ENCODE measurements at places on chromosomes 13 and 19. TPM values are rescaled to one million over a fixed set of nuclear protein-coding genes. Genes with fewer than 3 reads are reported as not detected.

HIPK4 gene
- 0.03 TPM for polyA plus RNA-seq

KLF1 gene
- polyA plus RNA-seq, result not detected

CGB2 gene
- polyA plus RNA-seq, result not detected

MADCAM1 gene
- polyA plus RNA-seq, result 0.07 TPM

KIR3DL1 gene
- not detected for polyA plus RNA-seq

RFPL4AL1 gene
- not detected for polyA plus RNA-seq

ARHGAP33 gene
- 0.49 TPM for polyA plus RNA-seq

CEACAM20 gene
- not detected for polyA plus RNA-seq

PEAK3 gene
- polyA plus RNA-seq, result not detected

CLDND2 gene
- 1.1 TPM for polyA plus RNA-seq

KLK15 gene
- polyA plus RNA-seq, result not detected

APLP1 gene
- polyA plus RNA-seq, result 0.95 TPM

FCAR gene
- not detected for polyA plus RNA-seq

CYP4F8 gene
- not detected for polyA plus RNA-seq

FCHO1 gene
- polyA plus RNA-seq, result 0.14 TPM

ERVK3-1 gene
- 42.5 TPM for polyA plus RNA-seq

CEACAM5 gene
- polyA plus RNA-seq, result not detected

ZNF155 gene
- polyA plus RNA-seq, result 5.0 TPM

NXNL1 gene
- polyA plus RNA-seq, result not detected

PCDH20 gene
- not detected for polyA plus RNA-seq

CD33 gene
- not detected for polyA plus RNA-seq

RPS16 gene
- 2,302 TPM for polyA plus RNA-seq

EFNB2 gene
- polyA plus RNA-seq, result 68.0 TPM

MEDAG gene
- 0.03 TPM for polyA plus RNA-seq

SYCN gene
- not detected for polyA plus RNA-seq

SLC25A41 gene
- polyA plus RNA-seq, result not detected

F2RL3 gene
- polyA plus RNA-seq, result 0.01 TPM

ZNF442 gene
- 0.89 TPM for polyA plus RNA-seq

CYSLTR2 gene
- not detected for polyA plus RNA-seq

PLPPR2 gene
- 5.7 TPM for polyA plus RNA-seq

C19orf85 gene
- not detected for polyA plus RNA-seq

CGB1 gene
- not detected for polyA plus RNA-seq

PSG6 gene
- polyA plus RNA-seq, result 0.40 TPM

NCAN gene
- not detected for polyA plus RNA-seq

RNF17 gene
- not detected for polyA plus RNA-seq

ZNF677 gene
- polyA plus RNA-seq, result 22.2 TPM

TLE6 gene
- polyA plus RNA-seq, result 0.43 TPM

C19orf73 gene
- 0.54 TPM for polyA plus RNA-seq
